ENCODE measurements at places on chromosomes 12 and 14.

DNA sequence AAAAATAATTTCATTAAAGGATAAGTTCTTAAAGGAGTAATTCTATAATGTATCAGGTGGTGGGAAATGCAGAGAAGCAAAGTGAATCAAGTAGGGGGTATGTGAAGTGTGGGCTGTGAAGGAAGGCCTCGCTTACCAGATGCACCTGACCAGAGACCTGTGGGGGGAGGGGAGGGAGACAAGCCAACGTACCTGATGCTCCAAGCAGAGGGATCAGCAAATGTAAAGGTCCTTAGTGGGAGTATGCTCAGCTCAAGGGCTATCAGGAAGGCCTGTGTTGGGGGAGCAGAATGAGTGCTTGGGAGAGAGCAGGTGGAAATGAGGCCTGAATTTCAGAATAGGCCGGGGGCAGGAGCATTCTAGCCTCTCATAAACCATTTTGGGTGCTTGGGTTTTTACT is 57.1 kb downstream of the ANO4 start:
- DNase-seq, result no peak

GRCh38 chr12:32139064-32139421 is 32.4 kb downstream of the BICD1 start:
- no peak for DNase-seq

- DNase-seq, result no peak
These were observed 169.6 kb downstream of the C12orf42 start for GRCh38 chr12:103326190-103326589.

- no peak for DNase-seq
These were observed 159.9 kb upstream of the FOXN3 start for GRCh38 chr14:89576960-89577359.

- DNase-seq, result no peak
These were observed 32.7 kb upstream of the OXA1L start for GRCh38 chr14:22733829-22734228.

GRCh38 chr12:118536306-118536906 is 160.1 kb downstream of the SUDS3 start:
- DNase-seq, result no peak

GRCh38 chr14:102320033-102320660 is 601 bp downstream of the ZNF839 start:
- DNase-seq, result no peak

GRCh38 chr12:4056910-4057845 is 184.0 kb upstream of the PARP11 start:
- DNase-seq, result no peak

DNA sequence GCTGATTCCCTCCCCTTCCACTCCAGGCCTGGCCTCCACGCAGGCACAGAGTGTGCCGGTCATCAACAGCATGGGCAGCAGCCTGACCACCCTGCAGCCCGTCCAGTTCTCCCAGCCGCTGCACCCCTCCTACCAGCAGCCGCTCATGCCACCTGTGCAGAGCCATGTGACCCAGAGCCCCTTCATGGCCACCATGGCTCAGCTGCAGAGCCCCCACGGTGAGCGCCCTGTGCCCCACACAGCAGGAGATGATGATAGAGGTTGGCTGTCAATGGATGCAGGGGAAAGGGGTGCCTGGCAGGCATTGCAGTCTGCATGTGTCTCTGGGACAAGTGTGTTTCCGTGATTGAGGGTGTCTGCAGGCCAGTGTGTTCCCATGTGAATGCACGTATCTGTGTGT is 18.8 kb downstream of the C12orf43 start:
- DNase-seq, result no peak

DNA sequence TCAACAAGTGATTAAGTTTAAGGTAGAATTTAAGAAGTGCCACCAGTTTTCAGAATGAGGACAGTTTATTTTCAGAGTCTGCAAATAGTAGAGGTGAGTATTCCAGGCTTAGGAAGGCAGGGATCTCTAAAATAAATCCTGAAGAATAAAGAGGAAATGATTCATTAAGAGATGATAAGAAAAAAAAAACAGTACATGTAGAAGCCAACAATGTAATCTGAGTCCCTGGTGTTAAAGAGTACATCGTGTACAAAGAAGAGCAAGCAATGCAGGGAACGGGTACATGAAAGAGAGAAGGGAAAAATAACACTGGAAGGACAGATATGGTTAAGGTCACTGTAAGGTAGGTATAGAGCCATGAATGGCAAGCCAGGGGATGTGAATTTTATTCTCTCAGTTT is 95.2 kb upstream of the FOXG1 start:
- no peak for DNase-seq

- DNase-seq, result no peak
These were observed 107.9 kb downstream of the PPM1H start for GRCh38 chr12:62827042-62827441.

- DNase-seq, result no peak
These were observed 523.4 kb downstream of the FSCB start for GRCh38 chr14:43983721-43984120.

DNA sequence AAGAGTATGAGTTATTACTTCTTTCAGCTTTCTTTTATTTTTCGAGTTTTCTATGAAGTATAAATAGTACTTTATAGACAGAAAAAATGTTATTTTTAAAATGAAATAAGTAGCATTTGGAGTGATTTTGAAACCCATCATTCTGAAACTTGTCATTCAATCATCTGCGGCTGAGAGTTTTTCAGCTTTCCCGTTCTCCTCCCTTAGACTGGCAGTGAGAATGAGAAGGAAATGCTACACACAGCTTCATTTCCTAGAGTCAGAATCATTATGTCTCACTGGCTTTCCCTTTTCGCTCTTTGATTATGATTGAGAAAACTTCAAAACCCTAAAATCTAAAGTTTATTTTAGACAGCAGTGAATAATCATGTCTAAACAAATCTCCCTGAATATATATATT is 33.7 kb upstream of the GNPNAT1 start:
- DNase-seq, result no peak

DNA sequence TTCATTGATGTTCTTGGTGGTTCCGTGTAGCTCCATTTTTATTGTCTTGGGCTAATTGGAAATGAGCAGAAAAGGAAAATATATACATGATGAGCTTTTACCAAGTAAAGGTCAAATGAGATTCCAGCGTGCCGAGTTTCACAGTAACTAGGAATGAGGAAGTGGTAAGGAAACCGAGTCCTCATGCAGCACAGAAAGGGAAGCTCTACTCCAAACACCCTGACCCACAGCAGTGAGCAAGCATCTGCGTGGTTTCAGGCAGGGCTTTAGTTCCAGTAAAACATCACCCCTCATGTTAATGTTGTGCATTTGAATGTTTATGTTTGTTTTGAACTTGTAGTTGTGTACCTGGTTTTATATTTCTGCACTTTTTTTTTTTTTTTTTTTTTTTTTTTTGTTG is 208.0 kb downstream of the SLC41A2 start:
- no peak for DNase-seq

DNA sequence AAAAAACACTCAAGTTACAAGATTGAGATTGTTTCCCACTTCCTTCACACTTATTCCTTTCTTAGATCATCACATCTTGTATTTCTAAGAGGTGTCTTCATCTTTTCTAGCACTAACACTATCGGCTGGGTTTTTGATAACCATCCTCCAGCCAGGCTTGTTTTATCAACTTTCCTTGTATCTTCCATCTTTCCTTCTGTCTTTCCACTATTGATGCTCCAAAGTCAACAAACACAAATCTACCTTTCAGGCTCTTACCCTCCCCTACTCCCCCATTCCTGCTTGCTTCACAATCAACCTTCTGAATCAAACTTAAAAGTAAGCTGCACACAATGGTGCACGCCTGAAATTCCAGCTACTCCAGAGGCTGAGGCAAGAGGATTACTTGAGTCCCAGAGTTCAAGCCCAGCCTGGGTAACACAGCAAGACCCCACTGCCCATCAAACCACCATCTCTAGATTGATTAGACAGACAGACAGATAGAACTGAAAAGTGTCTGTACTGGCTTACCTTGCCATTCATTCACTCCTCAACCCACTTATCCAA is 12.9 kb downstream of the MED13L start:
- no peak for DNase-seq

DNA sequence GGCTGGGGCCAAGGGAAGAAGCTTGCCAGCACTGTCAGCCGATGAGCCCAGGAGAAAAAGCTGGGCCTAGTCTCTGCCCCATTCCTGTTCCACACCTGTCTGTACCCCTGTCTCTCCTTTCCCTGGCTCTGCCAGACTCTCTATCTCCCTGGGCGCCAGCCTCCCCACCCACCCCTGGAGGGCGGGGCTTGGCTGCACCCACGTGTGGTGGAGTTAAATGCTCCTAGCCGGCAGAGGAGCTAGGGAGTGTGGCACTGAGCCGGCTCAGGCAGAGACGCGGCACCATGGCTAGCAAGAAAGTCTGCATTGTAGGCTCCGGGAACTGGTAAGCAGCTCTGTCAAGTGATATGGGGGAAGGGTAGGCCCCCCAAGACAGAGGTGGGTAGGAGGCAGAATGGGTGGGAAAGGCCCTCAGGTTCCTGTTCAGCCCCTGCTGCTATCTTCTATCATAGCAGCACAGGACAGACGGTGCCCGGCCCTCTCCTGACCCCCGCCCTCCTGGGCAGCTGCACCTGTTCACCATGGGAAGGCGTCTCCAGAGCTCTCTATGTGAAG is at the start of gene GPD1:
GPD1 (plus strand) TSS at position 242 of the 555 bp plus-strand sequence; CDS start at position 285, 43 bp downstream.
- peak; percentile 59 for DNase-seq

DNA sequence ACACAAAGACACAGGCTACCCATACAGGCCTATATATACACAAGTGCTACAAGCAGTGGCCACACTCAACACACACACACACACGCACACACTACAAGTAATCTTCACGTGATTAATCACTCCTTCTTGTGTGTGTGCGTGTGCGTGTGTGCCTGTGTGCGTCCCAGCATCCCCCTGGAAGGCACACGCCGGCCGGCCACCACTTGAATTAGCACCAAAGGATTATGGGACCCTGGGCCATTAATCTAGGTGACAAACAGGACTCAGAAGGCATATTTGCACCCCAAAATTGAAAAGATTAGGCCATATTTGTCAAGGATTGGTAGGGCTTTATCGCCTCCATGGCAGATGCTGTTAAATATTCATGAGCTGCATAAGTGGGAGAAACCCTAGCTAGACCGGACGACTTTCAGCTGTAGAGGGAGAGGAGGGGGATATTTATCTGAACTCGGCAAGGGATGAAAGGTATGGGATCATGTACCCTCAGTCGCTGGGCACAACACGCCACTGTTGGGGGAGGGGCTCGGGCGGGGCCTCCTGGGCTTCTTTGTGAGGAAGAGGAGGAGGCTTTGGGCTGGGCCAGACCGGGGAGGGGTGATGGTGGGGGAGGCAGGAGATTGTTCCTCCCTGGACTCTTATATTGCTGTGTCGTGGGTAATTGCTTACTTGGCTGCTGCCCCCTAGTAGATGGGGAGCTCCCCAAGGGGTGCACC is 89.6 kb upstream of the LHX5 start:
- DNase-seq, result no peak

GRCh38 chr14:106318700-106319099 is 792.3 kb downstream of the TMEM121 start:
- no peak for DNase-seq

- DNase-seq, result peak; percentile 15
These were observed 30.5 kb downstream of the BCL11B start for GRCh38 chr14:99241325-99242010.

GRCh38 chr14:35339761-35340406 is 47.7 kb downstream of the PSMA6 start:
- no peak for DNase-seq

- DNase-seq, result no peak
These were observed 23.6 kb downstream of the DAD1 start for GRCh38 chr14:22565391-22565945.

GRCh38 chr12:5081016-5081415 is 37.3 kb downstream of the KCNA5 start:
- DNase-seq, result peak; percentile 71

GRCh38 chr12:81377771-81378170 is 299.9 kb downstream of the ACSS3 start:
- DNase-seq, result no peak

Data from cerebellar nuclear complex (tissue), 1 donor.